Small intestine (tissue), 16 donors: ENCODE measurements at places on chromosomes 7 and 10.

DNA sequence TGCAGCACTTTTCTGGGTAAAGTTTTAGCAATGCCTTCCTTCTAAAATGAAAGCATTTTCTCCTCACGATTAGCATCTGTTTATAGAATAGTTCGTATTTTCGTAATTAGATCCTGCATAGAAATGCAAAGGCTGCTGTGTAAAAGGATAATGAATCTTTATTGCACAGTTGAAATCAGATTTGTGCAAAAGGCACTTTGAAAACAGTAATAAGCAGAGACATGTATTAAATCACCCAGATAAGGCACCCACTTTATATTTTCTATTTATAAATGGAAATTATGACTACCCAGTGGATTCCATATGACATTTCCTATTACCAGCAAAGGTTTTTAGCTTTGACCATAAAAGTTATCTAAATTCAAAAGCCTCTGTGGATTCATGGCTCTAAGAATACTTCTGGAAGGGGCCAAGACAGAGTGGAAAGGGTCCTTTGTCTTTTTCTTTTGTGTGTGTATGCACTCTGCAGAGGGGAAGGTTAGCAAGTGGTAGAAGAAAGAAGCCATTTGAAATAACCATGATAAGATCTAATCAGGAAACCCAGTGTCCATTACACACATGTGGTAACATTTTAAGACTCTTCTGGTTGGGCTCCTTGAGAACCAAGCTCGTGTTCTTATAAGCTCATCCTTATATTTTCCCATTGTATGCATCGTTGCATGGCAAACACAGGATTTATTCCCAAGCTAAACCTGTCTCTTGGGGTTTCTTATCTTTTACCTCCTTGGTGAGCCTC lies 612.1 kb downstream of the AUTS2 start:
- DNase-seq, result no peak

DNA sequence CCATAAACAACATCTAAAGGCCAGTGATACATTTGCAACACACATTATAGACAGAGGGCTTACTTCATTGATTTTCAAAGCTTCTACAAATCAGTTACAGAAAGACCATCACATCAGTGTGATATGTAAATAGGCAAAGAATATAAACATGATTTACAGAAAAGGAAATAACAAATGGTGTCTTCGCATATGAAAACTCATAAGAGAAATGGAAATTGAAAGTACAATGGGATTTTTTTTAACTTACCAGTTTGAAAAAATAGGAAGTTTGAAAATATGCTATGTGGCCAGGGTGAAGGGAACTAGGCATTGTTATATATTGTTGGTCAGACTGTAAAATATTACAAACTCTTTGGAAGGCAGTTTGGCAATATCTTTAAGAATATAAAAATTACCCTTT lies 27.3 kb downstream of the SEC23IP start:
- DNase-seq, result no peak

DNA sequence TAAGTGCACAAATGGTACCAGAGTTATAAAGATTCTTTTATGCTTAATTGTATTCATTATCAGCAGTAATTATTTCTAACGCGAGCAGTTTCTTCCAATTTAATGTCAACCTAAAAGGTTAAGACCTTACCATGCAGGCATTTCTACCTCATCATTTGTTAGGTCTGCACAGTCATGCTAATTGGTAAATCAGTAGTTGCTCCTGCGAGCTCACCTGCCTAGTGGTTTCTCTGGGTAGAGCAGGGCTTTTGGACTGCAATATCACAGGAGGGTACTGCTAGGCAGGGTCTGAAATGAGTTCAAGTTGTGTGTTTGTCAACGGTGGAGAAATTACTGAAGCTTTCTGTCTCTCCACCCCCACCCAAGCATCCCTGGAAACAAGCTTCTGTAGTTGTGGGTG lies 558.5 kb upstream of the MGMT start:
- DNase-seq, result no peak

DNA sequence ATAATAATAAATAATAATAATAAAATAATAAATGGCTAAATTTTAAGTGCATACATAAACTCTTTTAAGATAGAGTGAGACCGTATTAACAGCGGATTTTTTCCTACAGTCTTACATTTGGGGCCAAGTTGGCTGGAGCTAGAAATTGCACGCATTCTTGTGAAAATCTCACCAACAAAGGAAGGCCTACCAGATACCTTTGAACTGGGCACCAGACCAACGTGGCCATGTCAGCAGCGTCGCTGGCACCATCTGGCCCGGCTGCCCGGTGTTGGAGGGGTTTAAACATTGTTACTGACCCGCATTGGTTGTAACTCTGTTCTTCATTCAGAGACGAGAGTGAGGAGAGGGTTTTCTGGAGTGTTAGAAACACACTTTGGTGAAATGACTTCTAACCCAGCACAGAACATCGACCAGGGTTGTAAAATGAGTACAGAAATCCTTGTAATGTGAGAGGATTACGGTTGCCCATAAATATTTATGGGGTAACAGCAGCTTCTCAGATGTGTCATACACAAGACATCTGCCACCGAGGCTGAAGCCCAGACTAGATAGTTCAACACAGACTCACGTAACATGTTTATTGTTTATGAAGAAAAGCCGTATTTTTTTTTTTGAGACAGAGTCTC lies 34.6 kb upstream of the UNCX start:
- DNase-seq, result peak; percentile 25

DNA sequence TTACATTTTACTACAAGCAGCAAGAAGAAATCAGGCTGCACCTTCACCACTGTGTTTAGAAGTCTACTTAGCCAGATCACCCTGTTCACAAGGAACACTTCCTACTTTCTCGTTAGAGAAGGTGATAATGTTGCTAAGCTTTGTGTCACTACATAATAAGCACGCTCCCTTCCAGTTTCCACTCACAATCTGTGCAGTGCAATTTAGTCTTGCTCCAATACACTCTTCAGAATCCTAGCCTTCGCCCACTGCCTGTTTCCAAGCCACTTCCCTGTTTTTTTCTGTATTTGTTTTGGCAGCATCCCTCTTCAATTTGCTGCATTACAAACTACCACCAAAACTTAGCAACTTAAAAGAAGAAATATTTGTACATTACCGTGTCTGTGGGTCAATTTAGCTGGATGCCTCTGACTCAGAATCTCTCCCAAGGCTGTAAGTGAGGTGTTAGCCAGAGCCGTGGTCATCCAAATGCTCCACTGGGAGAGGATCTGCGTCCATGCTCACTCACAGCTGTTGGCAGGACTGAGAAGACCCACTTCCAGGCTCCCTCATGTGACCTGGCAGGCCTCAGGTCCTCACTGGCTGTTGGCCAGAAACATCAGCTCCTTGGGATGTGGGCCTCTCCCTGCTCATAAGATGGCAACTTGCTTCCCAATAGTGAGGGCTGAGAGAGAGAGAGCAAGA lies 110.4 kb downstream of the PON1 start:
- no peak for DNase-seq

- DNase-seq, result no peak
Measured at GRCh38 chr7:68420342-68421192, 1177.7 kb upstream of the AUTS2 start.

- no peak for DNase-seq
Measured at GRCh38 chr10:94199565-94199964, 163.2 kb downstream of the NOC3L start.

- no peak for DNase-seq
Measured at GRCh38 chr10:35890676-35891495, 248.8 kb upstream of the FZD8 start.

DNA sequence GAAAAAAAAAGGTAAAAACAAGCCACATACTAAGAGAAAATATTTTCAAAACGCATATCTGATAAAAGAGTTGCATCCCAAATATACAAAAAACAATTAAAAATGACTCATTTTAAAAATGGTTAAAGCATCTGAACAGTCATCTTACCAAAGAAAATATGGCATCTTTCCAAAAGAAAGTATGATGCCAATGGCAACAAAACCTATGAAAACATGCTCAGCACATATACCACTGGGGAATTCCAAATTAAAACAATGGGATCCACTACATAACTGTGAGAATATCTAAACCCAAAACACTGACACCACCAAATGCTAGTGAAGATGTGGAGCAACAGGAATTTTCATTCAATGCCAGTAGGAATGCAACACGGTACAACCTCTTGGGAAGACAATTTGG lies 39.3 kb downstream of the VSTM2A start:
- no peak for DNase-seq

DNA sequence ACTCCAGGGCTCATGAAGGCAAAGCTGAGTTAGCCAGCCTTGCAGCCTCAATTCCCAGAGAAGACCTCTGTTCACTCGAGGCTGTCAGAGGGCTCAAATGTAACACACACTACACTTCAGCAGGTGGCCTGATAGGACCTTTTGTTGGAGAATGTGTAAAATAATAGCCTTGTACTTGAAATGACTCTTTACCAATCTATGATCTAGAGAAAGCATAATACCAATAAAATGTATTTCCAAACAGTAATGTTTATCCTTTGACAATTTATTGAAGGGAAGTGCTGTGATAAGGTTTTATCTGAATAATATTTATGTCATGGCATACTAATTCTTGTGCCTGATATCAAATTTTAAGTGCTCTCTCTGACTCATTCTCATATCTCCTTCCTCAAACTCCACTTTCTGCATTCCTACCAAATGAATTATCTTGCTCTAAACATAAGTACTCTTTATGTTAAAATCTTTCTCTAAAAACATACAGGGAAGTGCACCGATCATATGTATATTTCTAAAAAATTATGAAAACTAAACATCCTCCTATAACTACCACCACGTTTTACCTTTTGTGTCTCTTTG lies 20.9 kb downstream of the CYP3A7 start:
- peak; percentile 56 for DNase-seq

DNA sequence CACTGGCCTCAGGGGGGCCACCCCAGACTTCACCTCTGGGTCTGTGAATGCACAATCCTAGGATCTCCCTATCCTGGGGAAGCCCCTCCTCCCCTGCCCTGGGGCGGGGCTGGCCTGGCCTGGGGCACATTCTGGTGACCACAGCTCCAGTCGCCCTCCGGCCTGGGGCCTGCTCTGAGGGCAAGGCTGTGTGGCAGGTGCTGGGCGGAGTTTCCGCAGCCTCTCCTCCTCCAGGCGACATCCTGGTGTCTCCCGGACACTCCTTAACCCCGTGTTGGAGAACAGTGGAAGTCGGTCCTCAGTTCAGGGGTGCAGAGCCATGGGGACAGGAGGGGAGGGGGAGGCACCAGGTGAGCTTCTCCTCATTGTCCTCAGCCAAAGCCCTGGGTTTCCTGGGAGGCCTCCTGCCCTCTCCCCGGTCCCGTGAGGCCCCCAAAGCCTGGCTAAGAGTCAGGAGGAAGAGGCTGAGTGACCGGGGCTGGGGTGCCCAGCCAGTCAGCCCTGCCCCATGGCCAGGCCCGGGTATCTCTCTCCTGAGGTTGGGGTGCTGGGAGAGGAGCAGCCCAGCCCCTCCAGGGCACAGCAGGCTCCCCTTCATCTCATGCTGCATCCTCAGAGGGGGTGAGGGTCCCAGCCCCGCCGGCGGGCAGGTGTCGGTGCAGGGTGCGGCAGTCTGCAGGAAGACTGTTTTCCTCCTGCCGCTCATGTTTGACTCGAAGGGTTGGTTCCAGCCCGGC lies 22.6 kb downstream of the UNCX start:
- no peak for DNase-seq

- DNase-seq, result no peak
Measured at GRCh38 chr10:133474665-133475424, 21.1 kb downstream of the SCART1 start.

DNA sequence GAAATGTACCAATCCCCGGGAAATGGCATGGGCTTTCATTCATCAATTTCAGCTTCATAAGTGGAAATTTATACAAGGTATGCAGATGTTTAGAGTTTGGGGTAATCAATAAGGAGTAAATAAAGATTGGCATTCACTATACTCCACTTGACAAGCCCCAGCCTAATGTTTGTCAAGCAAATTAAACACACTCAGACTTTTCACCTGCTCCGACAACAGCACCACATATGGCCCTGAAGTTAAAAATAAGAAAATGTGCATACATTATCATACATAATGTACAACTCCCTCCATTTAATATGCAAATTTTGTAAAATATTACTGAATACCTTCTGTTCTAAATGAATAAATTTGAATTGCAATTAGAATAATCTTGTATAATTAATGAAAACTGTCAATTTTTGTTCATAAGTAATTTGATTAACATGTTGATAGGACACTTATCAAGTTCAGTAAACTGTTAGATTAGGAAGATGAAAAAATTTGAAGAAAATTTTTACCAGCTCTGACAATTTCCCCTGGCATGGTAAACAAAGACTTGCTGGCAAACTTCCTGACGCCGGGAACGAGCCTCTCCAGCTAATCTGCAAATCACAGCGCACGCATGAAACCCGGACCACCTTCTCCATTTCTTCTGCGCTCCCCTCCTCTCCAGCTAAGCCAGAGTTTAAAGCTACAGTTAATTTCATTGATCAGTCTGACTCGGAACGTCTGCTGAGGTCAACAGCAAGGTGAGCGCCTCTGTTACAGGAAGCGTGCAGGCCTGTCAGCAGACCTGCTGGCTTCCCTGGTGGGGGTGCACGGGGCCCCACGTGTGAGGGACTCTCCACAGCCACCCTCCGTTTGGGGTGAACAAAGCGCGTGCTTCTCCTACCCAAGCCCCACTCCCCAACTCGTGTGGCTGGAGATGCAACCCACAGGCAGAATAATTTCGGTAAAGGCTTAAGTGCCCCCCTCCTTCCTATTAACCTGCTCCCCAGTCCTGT lies 70.7 kb downstream of the EBF3 start:
- DNase-seq, result no peak
